Lung microvascular endothelial cell (primary cell): ENCODE measurements at places on chromosomes 7 and 10.

DNA sequence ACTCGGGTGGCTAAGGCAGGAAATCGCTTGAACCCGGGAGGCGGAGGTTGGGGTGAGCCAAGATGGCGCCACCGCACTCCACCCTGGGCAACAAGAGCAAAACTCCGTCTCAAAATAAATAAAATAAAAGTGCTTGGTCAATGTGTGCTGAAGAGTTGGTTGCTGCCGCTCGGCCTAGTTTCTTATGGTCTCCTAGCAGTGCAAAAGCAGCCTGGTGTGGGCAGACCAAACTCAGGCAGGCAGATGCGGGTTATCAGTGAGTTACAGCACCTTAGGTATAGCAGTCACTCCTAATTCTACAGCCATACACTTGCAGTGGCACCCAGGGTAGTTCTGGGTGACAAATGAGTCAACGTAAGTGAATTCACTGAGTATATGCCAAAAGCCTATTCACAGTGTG is 22.6 kb downstream of the HSPB1 start:
- DNase-seq, result no peak

- DNase-seq, result no peak
Measured at GRCh38 chr10:77080361-77081027, 557.1 kb downstream of the KCNMA1 start.

GRCh38 chr7:34849163-34849960 is 187.9 kb downstream of the DPY19L1 start:
- DNase-seq, result peak; percentile 22

DNA sequence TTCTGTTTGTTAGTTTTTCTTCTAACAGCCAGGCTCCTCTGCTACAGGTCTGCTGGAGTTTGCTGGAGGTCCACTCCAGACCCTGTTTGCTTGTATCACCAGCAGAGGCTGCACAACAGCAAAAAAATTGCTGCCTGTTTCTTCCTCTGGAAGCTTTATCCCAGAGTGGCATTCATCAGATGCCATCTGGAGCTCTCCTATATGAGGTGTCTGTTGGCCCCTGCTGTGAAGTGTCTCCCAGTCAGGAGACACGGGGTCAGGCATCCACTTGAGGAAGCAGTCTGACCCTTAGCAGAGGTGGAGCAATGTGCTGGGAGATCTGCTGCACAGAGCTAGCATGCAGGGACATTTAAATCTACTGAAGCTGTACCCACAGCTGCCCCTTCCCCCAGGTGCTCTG is 26.7 kb upstream of the CROT start:
- no peak for DNase-seq

- DNase-seq, result no peak
Measured at GRCh38 chr7:100673942-100674410, 436 bp downstream of the GNB2 start.

DNA sequence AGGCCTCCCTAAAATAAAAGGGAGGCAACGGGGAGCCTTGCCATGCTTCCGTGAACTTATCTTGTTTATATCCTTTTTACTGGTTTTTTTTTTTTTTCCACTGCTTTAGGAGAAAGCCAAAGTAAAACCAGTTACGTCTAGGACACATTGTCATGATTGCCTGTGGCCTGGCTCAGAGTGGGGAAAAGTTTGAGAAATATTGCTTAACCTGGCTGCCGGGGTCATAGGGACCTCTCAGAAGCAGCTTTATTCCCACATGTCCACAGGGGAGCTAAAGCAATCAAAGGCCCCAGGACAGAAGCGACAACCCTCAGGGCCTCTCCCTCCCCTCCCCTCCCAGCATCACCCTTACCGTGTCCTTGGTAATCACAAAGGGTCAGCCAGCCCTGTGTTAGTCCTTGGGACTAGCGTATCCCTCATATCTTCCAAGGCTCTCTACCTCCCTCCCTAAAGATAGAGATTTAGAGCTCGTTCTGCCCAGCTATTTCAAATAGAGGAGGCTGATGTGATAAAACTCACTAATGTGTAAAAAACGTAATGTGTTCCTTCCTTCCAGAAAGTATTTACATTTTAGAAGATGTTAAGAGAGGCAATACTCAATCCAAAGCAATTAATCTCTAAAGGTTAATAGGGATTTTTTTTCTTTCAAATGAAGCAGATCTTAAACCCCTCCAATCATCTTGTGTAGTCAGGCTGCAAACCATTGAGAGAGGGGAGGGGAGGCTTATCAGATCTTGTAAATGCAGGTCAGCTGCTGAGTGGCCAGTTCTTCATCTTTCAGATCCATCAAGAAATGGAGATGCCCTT is 64.8 kb upstream of the PRKAR2B start:
- no peak for DNase-seq

- DNase-seq, result no peak
Measured at GRCh38 chr7:150357270-150357669, 11.4 kb upstream of the REPIN1 start.

DNA sequence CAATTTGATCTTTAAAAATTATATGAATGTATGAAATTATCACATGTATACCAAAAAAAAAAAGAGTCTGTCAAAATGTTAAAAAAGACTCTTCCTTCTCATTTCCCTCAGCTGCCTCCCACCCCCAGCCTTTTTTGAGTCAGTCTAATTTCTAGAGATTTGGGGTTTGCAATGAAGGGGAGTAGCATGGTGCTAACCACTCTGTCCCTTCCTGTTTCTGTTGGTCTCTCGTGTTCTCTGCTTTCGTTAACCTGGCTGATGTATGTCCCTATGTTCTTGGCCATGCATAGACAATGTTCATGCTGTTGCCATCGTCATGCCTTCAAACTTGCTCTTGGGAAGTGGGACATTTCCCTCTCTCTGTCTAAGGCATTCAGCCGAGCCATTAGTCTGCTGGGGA is 474.1 kb downstream of the LRMDA start:
- DNase-seq, result no peak

DNA sequence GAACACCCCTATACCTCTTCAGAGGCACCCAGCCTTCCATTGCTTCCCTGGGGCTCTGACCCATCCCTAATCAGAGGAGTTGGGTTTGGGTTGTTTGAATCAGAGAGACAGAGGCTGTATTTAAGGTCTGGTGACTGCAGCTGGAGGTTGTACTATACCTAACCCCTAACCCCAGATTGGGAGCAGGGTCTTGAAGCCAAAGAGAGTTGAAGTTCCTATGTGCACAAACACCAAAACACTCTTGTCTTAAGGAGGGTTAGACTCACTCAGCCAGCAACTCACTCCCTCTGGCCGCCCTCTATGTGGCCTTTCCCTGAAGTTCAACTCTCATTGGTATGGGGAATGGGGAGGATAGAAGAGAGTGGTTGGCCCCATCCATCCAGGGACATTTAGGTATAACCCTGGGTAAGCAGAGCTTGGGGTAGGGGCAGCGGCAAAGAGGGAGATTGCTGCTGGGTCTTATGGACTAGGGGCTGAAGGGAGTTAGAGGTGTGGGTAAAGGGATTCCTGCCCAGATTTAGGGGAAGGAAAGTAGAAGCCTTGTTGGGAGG is 80.0 kb downstream of the PAX2 start:
- DNase-seq, result no peak

DNA sequence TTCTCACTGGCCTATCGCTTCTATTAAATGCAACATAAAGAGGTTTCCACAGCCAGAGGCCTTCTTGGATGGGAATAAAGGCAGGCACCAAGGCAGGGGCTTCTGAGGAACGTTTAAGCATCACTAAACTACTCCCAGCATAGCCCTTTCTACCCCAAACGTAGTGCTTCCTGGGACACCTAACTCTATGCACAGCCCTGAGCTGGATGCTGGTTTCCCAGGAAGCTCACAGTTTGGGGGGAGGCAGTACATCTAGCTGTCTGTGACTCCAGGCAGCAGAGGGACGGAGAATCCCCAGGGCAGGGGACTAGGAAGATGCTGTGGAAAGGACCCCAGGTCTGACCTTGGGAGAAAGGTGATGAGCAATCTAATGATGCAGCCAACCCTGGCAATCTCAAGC is 192.8 kb upstream of the ZMIZ1 start:
- DNase-seq, result no peak

DNA sequence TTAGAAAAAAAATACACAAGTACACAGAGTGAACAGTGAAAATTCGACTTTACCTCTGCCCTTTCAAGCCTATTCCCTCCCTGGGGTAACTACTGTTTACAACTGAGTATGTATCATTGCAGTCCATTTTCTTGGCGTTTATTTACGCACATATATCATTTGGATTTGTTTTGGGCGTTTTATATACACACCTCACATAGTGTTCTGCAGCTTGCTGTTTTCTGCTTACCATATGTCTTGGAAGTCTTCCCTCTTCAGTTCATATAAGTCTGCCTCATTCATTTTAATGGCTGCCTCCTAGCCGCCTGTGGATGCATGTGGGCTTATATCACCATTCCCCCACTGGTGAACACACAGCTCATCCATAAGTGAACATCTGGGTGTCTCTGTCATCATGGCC is 41.6 kb upstream of the COL13A1 start:
- no peak for DNase-seq

- peak; percentile 59 for DNase-seq
Measured at GRCh38 chr7:157278791-157279724, 57.7 kb upstream of the DNAJB6 start.

DNA sequence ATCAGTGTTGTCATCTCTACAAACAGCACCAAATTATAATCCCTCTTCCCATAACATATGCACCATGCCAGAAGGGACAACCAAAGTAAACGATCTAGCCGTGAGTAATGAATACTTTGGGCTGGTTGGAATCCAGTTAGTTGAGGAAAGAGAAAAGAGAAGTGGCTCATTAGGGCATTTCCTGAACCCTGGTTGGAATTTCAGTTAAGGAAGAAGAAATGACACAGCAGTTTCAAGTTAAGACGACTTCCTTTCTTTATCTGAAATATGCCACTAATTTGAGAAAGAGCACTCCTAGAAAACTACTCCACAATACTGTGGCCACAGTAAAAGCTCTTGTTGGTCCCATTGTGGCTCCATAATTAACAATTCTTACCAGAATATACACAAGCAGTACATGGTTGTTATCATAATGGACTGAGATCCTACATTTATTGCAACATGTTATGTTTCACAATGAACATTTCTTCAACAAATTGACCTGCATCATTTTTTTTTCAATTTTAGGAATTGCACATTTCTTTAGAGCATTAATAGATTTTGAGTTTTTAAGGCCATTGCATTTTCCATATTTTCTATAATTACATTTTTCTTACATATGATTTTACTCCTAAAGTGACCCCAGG is at the start of gene TFEC:
TFEC (minus strand) TSS at position 113 of the 626 bp plus-strand sequence. CDS start 46,322 bp downstream, outside the sequence.
- peak; percentile 70 for DNase-seq

DNA sequence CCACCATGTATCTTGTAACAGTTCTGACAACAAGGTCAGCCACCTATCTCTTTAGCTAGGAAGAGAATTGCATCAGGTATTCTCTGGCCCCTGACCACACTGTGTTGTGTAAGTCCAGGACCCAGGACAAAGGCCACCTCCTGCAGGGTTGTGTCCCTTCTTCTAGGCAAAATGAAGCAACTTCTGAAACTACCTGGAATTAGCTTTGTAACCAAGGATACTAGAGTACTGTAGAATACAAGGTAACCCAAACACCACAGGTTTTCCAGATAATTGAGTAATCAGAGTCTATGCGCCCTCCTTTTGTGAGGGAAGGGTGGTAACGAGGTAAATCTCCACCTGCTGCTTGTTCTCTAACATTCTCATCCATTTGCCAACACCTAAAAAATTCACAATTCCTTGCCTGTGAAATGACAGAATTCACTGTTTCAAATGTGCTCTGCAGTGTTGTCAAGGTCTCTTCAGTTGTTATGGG is 51.7 kb downstream of the SGMS1 start:
- DNase-seq, result no peak

GRCh38 chr7:134886353-134887057 is 99.8 kb upstream of the AGBL3 start:
- peak; percentile 80 for DNase-seq

DNA sequence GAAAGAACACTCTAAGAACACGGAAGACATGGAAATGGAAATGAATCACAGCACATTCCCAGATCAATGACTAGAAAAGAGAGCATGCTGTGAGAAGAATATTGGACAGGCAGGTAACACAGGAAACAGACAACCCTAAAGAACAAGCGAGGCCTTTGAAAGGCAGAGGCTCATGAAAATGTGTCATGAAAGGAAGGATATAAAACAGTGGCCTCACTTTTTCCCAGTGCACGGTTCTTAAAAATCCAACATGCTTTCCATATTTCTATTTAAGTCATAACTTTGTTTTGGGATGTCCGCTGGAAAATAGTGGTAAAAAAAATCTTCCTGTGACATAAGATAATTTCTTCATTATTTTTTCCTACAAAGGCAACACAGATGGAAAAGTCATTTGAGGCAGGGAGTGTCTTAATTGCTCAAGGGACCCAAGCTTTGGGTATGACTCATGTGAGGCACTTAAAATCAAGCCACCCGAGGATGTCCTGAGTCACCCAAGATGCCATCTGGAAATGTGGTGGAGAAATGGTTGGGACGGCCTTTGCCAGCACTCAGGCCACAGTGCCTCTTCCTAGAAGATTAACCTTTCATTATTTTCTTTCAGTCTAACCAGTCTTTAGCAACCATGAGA is 17.0 kb downstream of the ITIH5 start:
- DNase-seq, result no peak

GRCh38 chr7:73715648-73716317 is 3.7 kb downstream of the STX1A start:
- DNase-seq, result peak; percentile 43

GRCh38 chr10:131979336-131979735 is 2.4 kb downstream of the BNIP3 start:
- no peak for DNase-seq

DNA sequence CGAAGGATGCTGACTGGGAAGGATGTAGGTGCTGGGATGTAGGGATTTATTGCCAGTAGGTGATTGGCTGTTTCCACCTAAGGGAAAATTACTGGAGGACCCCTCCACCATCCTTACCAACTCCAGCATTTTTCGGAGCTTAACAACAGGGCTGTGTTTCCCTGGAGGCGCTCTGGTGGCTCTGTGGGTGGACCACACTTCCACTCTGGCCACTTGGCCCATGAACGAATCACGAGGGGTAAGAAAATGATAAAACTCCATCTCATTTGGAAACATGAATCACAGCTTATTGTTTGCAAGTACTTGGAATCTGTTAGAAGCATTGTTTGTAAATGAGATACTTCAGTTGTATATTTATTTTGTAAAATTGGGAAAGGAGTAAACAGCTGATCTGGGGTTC is 3.0 kb downstream of the DOCK1 start:
- no peak for DNase-seq

- no peak for DNase-seq
Measured at GRCh38 chr10:16417341-16417740, 19.5 kb upstream of the PTER start.

- DNase-seq, result no peak
Measured at GRCh38 chr7:135177028-135177696, 6.7 kb upstream of the CYREN start.

GRCh38 chr10:56360583-56360966 is 484 bp downstream of the ZWINT start:
- no peak for DNase-seq

DNA sequence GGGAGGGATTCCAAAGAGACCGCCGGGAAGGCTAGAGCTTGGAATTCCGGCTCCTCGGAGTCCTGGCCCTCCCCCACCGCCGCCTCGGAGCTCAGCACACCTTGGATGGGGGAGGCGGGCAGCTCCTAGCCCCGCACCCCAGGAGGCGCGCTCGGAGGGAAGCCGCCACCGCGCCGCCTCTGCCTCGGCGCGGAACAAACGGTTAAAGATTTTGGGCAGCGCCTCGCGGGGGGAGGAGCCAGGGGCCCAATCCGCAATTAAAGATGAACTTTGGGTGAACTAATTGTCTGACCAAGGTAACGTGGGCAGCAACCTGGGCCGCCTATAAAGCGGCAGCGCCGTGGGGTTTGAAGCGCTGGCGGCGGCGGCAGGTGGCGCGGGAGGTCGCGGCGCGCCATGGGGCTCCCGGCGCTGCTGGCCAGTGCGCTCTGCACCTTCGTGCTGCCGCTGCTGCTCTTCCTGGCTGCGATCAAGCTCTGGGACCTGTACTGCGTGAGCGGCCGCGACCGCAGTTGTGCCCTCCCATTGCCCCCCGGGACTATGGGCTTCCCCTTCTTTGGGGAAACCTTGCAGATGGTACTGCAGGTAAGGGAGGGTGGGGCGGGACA is at the start of gene CYP26A1:
CYP26A1 (plus strand) TSS at position 355 of the 608 bp plus-strand sequence; CDS start at position 397, 42 bp downstream.
- DNase-seq, result peak; percentile 49
